Breast epithelium (tissue), 4 donors: ENCODE measurements at places on chromosomes 16 and 17. TPM values are rescaled to one million over a fixed set of nuclear protein-coding genes. Genes with fewer than 3 reads are reported as not detected.

DNA sequence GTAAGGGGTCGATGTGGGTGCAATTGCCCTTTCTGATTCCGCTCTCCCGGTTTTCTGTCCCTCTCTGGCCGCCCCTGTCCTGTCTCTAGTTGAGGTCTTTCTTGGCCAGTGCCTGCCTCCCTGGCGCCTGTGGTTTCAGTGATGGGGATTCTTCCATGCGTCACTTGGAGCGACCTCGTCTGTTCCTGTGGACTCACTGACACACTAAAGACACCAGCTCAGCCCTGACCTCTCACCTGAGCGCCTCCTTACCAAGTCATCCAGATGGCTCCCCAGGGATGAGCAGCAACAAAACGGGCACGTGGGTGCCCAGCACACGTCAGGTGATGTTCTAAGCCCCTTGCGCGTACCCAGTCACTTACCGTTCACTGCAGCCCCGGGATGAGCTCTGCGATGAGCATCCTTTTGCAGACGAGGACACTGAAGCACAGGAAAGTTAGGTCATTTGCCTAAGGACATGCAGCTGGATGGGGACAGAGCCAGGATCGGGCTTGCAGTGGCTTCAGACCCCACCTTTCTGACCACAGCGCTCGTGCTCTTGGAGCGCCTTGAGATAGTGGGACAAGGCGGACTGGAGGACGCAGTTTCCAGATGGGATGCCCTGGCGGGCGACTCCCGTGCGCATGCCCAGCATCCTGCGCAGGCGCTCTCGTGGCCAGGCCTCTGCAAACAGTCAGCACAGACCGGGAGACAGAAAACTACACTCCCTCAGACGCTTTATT lies 11.5 kb upstream of the LGALS3BP start:
- DNase-seq = no peak

Gene TADA2A
- 26.3 TPM for total RNA-seq

DNA sequence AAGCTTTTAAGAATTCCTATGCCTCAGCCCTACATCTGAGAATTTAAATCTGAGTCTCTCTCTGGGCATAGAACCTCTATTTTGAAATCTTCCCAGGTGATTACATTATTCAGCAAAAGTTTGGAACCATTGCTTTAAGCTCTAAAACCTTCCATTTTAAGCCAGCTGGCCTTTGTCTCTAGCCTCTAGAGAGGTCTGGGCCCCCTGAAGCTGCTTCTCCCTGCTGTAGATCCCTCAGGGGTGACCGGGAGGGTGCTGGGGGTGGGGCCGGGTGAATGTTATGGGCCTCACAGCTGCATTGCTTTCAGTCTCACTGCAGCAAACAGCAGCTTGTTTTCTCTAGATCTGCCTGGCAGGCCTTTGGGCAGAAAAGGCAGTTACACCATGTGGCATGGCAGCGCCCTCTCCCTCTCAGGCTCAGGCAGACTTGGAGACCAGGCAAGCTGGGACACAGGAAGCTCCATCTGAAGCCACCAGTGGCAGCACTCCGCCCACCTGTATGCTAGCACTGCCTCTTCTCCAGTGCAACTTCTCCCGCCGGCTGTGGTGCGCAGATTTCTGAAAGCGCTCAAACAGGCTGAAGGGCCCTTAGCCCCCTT lies 66.3 kb downstream of the MPRIP start:
- peak; percentile 65 for DNase-seq

Gene KRT33A
- total RNA-seq = not detected

DNA sequence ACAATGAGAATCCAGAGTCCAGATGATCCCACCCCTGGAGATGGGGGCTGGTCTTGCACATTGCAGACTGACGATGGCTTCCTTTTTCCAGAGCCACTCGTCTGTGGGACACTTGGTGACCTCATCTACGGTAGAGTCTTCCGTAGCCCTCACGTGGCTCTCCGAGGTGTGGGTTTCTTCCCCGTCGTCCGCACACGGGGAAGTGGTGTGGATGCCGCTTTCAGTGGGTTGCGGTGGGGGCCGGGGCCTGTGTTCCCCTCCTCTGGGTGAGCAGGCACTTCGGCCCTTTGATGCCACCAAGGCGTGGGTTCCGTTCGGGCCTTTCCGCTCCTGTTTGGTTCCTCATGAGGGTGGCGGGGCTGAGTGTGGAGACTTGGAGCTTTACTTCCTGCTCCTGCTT lies 21.4 kb downstream of the BAIAP2 start:
- DNase-seq = no peak

- no peak for DNase-seq
Measured at GRCh38 chr16:75481475-75481874, 13.8 kb downstream of the CHST6 start.
